ENCODE measurements at places on chromosomes 1 and 21. TPM values are rescaled to one million over a fixed set of nuclear protein-coding genes. Genes with fewer than 3 reads are reported as not detected.
A peak's percentile ranks its signal among the peaks of the same experiment; 100 is the strongest.

- ATAC-seq = peak; percentile 53
These were observed 232.3 kb downstream of the HMCN1 start for GRCh38 chr1:185966471-185966870.

DNA sequence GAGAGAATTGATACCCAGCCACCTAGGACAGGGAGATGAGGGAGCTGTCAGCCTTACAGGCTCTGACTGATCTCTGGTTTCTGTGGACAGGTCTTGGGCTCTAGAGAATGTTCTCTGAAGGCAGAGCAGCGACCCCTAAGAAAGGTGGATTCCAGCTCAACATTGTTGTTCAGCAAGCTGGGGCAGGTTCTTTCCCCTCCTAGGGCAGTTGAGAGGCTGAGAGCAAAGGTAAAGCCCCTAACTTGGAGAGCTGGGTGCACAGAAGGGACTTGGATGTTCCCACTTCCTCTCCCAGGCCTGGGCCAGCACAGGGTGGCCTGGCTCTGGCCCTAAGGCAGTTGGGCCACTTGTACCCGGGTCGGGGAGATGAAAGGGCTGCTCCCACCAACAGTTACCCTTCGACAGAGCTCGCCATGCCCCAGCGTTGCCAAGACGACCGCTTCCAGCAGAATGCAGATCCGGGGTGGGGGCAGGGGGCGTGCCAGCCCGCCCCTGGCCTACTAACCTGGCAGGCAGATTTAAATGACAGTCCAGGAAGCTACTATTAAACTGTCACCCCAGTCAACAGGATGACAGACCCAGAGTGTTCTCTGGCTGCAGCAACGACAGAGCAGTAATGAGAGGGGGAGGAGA, 31.6 kb downstream of the LRP8 start:
- peak; percentile 77 for ATAC-seq

- ATAC-seq = peak; percentile 85
These were observed 199.2 kb downstream of the DNM3 start for GRCh38 chr1:172040466-172040865.

TRMT13 gene
- total RNA-seq = 21.8 TPM

DNA sequence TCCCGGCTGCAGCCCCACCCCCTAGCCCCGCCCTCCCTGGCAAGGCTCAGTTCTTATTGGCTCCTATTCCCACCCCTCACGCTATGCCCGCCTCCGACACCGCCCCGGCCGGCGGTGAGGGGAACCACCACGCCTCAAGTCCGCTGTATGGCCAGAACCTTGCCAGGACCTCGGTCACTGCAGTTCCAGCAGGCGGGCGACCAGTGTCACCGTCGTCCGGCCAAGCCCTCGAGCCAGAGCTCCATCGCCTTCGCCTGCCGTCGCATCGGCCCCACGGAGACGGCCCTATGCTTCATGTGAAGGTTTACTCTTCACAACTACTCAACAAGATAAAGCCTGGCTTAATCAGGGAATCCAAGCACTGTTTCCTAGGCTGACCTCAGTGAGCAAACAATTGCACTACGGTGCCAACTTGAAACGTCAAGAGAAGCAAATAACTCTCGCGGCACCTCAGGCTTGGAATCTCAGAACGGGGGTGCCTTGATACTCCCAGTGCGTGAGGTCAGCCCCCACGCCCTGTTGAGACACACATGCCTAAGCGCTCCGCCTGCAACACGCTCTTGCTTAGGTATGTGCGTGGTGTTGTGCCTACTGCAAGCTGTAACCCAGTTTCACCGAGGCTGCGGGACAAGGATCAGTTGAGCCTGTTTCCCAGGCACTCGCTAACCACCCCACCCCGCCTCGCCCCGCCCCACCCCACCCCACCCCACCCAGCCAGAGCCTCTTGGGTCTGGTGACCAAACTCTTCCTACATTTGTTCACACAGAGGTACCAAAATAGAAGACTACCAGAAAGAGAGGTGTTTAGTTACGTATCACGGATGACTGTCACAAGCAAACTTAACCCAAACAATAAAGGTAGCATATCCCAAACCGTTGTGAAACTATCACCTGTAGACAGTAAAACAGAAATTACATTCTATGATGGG, 498 bp upstream of the DENND2C start:
- peak; percentile 99 for ATAC-seq

CNKSR1 gene
- total RNA-seq = 0.43 TPM

LRRC8B gene
- total RNA-seq = 4.0 TPM

DNA sequence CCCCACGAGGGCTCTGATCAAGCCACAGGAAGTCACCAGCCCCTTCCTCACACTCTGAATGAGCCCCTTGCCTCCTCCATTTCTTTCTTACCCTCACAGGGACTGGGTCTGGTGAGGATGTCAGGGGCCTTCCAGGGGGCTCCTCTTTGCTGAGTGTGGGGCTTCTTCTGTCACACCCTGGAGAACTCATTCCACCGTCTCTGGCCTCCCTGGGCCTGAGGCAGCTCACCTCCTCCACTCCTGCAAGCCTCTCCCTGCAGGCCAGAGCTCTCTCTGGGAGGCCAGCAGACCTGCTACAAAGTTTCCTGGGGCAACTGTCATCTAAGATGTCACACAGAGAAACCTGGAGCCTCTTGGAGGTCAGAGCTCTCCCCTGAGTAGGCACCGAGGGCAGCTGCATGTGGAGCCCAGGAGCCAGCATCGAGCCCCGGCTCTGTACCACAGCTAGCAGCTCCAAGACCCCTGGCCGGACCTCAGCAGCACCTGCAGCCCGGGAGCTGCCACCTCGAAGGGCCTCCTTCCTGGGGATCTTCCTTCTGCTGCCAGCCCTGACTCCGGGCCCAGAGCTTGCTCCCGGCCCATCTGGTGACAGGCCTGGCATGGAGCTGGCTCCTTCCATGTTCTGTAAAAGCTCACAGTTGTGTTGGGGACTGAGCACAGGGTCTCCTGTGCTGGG, 1.1 kb downstream of the SPOCD1 start:
- no peak for ATAC-seq

NID1 gene
- total RNA-seq = 5.2 TPM

CFHR3 gene
- total RNA-seq = 0.66 TPM

DNA sequence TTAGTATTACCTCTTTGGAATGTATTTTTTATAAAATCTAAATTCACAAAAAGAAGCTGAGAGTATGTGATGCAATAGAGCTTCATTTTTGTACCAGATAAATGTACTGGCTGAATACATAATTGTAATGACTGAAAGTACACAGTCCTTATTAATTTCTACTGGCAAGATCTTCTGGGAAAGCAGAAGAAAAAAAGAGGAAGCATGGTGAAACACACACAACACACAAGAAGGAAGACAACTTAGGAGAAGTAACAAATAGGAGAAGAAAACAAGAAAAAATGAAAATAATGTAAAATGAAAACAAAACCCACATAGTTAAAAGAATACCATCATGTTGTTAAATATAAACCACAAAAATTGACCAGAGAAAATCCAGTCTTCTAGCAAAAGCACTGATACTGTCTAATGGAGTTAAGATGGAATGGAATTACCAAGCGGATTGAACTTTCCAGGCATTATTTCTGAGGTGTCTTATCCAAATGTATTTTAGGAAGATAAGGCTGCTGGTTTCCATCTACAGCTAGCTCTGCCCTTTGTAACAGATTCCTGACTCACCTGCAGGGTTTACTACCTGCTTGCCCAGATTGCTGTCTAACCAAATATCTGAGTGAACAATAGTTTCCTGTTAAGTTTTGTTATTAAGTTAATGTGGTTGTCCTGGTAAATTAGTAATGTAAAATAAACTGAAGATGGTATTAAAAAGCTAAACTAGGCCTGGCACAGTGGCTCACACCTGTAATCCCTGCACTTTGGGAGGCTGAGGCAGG, 4.5 kb upstream of the COP1 start:
- no peak for ATAC-seq

NR1I3 gene
- 1.2 TPM for total RNA-seq

SNX7 gene
- total RNA-seq = 32.7 TPM
